ENCODE measurements at places on chromosomes 7 and 10. TPM values are rescaled to one million over a fixed set of nuclear protein-coding genes. Genes with fewer than 3 reads are reported as not detected.

GRCh38 chr7:468681-469562 is 50.7 kb downstream of the PDGFA start:
- H3K4me1 ChIP-seq: no peaks in the 10 kb centered on the region
- no peaks in the 10 kb centered on the region for H3K36me3 ChIP-seq
- no peak for DNase-seq
- no peak overlapping the region for H3K4me3 ChIP-seq

DNA sequence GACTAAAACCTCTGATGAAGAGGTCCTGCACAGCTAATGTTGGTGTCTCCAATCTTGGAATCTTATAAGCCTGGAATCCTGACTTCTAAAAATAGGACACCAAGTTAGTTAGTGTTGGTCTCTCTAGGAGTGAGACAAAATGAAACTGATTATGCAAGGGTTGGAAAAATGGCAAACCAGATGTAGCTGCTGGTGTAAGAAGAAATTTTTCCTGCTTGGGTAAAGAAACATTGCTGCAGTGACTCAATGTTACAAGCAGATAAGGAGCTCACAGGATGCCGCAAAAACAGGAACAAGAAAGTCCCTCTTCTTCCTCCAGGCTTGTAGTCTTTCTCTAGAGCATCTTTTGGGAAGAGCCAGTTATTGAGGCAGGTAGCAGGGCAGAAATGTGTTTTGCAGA is 449.0 kb downstream of the ETV1 start:
- H3K27me3 ChIP-seq: no peaks in the 10 kb centered on the region
- no peak overlapping the region for H3K27ac ChIP-seq
- H3K4me3 ChIP-seq: no peak overlapping the region
- H3K36me3 ChIP-seq: no peaks in the 10 kb centered on the region
- H3K4me1 ChIP-seq: no peaks in the 10 kb centered on the region
- DNase-seq: no peak

DNA sequence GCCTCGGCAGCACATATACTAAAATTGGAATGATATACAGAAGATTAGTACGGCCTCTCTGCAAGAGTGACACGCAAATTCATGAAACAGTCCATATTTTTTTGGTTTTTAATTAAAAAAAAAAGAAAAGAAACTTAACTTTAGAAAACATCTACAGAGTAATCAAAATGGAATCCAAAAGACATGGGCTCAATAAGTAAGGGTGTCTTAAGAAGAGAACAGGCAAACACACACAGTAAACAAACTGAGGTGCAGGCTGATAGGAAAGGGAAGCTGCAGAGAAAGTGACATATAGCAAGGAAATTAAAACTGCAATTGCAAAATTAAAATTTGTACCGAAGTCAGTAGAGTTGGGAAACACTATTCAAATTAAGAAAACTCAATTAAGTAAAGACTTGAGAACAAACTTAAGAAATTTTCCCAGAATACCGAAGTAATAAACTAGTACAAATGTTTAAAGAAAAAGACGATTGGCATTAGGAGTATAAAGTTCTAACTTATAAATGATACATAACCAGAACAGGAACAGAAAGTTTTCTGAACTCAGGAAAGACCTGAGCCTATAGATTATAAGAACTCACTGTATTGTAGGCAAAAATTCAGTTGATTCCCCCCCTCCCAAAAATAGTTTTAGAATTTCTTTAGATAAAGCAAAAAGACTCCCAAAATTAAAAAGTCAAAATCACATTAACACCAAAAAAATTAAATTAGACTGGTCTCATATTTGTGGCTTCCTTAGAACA is 16.3 kb downstream of the MTPN start:
- H3K27me3 ChIP-seq: no peaks in the 10 kb centered on the region
- H3K36me3 ChIP-seq: peaks cover 17% of the 10 kb centered on the region
- no peak overlapping the region for H3K27ac ChIP-seq
- DNase-seq: no peak

DNA sequence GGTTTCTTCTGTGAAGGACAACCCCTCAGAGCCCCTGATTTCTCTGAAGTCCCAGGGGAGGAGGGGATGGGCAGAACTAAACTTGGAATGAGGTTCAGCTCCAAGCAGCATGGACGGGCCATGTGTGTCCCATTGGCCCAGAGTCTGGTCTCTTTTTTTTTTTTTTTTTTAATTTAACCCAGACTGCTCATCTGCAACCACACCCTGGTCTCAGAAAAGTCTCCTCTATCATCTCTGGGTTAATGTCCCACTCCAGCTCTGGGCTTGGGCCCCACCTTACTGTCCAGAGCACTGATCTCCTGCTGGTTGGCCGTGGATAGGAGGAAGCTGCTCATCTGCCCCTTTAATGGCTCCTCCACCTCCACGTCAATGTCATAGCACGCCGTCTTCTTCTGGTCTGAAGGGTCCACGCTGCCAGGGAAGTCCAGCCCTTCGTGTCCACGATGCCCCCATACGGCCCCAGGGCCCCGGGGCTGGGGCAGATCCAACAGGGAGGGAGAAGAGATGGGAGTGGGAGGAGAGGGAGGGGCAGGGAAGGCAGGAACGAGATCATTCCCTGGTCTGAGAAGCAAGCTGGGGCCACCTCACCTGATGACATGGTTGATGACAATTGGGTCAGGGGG is 7.7 kb downstream of the CHPF2 start:
- peaks cover 23% of the 10 kb centered on the region for H3K4me1 ChIP-seq
- H3K27ac ChIP-seq: no peak overlapping the region
- H3K4me3 ChIP-seq: no peak overlapping the region
- peaks cover 4% of the 10 kb centered on the region for H3K27me3 ChIP-seq

DNA sequence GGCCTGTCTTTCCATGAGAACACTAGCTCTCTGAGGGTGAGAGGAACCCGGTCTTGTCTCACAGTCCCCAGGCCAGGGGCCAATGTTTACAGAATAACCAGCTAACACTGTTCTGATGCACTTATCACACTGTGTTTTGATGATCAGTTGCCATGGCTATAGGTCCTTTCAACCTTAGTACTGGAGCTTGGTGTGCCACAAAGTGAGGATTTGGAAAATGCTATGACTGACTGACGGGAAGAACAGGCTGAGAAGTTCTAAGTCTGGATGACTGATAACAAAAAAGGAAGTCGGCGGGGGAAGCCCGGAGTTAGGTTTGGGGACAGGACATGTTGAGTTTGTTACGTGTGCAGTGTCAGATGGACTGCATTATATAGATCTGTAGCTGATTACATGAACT is 141.8 kb downstream of the CTTNBP2 start:
- H3K27me3 ChIP-seq: no peaks in the 10 kb centered on the region
- no peaks in the 10 kb centered on the region for H3K4me1 ChIP-seq
- no peak overlapping the region for H3K4me3 ChIP-seq
- DNase-seq: no peak

AKR1E2 gene
- total RNA-seq: 4.5 TPM

EPO gene
- total RNA-seq: not detected

AQP1 gene
- 0.20 TPM for total RNA-seq

ENTPD7 gene
- total RNA-seq: 3.2 TPM

ZNF777 gene
- total RNA-seq: 13.4 TPM

BMPER gene
- total RNA-seq: not detected
